ENCODE measurements at places on chromosomes 1 and 21. TPM values are rescaled to one million over a fixed set of nuclear protein-coding genes. Genes with fewer than 3 reads are reported as not detected.

PKN2 gene
- 44.3 TPM for total RNA-seq

OR2L8 gene
- total RNA-seq: not detected

MAN1C1 gene
- 1.2 TPM for total RNA-seq

ANKRD34A gene
- 1.1 TPM for total RNA-seq

PRAMEF5 gene
- total RNA-seq: not detected

TFF2 gene
- total RNA-seq: not detected

MMEL1 gene
- total RNA-seq: 2.7 TPM

GPR25 gene
- not detected for total RNA-seq

BSND gene
- total RNA-seq: not detected

BRINP3 gene
- not detected for total RNA-seq

- no peaks in the 10 kb centered on the region for H3K27me3 ChIP-seq
- no peak overlapping the region for H3K27ac ChIP-seq
- no peaks in the 10 kb centered on the region for H3K36me3 ChIP-seq
- no peak for DNase-seq
Measured at GRCh38 chr1:76048926-76049325, 25.6 kb upstream of the ST6GALNAC3 start.

- H3K4me3 ChIP-seq: no peak overlapping the region
- DNase-seq: no peak
- no peaks in the 10 kb centered on the region for H3K27me3 ChIP-seq
- H3K36me3 ChIP-seq: no peaks in the 10 kb centered on the region
- H3K27ac ChIP-seq: no peak overlapping the region
- no peaks in the 10 kb centered on the region for H3K4me1 ChIP-seq
Measured at GRCh38 chr1:99986656-99987225, 16.9 kb downstream of the SLC35A3 start.

- no peak for DNase-seq
- no peak overlapping the region for H3K27ac ChIP-seq
- H3K36me3 ChIP-seq: no peaks in the 10 kb centered on the region
- H3K27me3 ChIP-seq: no peaks in the 10 kb centered on the region
- no peak overlapping the region for H3K4me3 ChIP-seq
Measured at GRCh38 chr21:36804874-36805611, 106.1 kb downstream of the SIM2 start.

DNA sequence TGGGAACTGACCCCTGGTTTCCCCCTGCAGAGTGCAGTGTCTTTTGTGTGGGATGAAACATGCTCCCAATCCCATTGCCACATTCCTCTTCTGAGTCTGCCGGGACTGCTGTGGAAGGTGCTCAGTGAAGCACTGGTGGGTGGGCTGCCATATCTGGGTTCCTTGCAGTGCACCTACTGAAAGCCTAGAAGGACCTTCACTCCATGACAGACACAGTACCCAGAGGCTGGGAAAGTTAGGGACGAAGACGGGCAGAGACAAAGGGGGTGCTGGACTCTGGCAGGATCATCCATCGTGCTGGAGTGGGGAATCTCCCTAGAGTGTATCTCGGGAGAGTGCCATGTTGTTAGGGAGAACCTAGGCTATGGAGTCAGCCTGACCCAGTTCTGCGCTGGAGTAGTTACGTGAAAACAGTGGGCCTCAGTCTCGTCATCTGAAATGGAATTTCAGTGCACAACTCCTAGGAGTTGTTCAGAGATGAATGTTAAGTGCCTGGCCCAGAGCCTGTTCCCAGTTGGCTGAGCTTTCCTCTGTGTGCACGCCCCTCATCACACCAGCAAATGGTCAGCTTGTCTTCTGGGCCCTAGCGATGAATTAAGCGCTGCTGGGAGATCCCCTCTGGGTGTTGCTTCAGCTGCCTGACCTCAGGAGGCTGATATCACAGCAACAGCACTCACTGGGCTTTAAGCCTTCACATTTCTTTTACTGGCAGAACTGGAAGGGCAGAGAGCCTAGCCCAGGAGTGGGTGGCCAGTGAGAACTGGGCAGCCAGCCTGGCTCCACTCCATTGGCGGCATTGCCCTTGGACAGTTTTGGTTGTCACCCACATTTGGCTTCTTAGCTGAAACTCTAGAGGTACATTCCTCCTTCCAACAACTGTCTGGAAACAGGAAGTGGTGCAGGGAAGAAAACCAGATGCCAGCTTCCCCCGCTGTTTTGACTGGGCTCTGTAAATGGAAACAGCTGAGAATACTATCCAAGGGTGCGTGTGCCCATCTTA, 479.8 kb upstream of the VAMP3 start:
- H3K4me1 ChIP-seq: peaks cover 15% of the 10 kb centered on the region
- no peak for DNase-seq
- no peaks in the 10 kb centered on the region for H3K27me3 ChIP-seq
- H3K27ac ChIP-seq: no peak overlapping the region

DNA sequence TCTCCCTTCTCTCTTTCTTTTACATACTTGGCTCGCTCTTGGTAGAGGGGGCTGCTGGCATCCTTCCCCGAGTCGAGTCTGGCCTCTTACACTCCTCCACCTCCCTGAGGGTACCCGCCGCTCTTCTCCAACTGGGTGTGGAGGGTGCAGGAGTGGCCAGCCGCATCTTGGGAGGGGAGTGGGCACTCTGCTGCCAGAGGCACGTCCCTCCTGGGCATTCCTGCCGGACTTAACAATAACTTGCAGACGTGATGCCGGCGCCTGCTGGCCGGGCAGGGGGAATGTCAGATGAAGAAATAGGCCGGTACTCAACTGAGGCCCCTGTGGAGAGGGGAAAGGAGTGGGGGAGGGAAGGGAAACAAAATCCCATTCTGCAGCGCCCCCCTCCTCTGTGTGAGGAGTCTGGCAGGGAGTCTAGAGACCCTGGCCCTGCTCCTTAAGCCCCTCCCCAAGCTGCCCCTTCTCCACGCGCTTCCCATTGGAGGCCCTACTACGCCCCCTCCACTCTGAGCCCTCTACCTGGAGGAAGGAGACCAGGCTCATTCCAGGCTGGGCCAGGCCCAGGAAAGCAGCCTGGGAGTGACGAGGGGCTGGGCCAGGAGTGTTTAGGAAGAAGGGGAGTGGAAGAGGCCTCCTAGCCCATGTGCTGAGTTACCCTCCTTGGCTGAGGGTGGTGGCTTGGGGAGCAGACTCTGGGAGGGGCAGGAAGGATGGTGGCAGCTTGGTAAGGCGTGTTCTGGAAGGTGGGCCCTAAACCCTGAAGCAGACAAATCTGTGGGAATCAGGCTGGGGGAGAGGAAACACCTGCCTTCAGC, 1.8 kb downstream of the ATP2B4 start:
- H3K4me1 ChIP-seq: peaks cover 33% of the 10 kb centered on the region
- no peak for DNase-seq
- no peaks in the 10 kb centered on the region for H3K27me3 ChIP-seq
- H3K4me3 ChIP-seq: no peak overlapping the region
- no peak overlapping the region for H3K27ac ChIP-seq

DNA sequence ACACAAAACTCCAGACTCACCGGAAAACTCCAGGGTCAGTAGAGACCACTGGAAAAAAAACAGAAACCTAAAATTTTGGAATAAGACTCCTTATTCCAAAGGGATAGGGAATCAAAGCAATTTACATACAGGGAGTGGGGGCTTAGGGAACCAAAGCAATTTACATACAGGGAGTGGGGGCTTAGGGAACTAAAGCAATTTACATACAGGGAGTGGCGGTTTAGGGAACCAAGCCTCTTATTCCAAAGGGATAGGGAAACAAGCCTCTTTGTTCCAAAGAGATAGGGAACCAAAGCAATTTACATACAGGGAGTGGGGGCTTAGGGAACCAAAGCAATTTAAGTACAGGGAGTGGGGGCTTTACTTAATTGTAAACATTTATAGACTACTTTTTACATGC, 28.4 kb upstream of the TTLL7 start:
- no peaks in the 10 kb centered on the region for H3K4me1 ChIP-seq
- no peak for DNase-seq
- H3K36me3 ChIP-seq: no peaks in the 10 kb centered on the region
- no peak overlapping the region for H3K27ac ChIP-seq
- no peaks in the 10 kb centered on the region for H3K27me3 ChIP-seq

DNA sequence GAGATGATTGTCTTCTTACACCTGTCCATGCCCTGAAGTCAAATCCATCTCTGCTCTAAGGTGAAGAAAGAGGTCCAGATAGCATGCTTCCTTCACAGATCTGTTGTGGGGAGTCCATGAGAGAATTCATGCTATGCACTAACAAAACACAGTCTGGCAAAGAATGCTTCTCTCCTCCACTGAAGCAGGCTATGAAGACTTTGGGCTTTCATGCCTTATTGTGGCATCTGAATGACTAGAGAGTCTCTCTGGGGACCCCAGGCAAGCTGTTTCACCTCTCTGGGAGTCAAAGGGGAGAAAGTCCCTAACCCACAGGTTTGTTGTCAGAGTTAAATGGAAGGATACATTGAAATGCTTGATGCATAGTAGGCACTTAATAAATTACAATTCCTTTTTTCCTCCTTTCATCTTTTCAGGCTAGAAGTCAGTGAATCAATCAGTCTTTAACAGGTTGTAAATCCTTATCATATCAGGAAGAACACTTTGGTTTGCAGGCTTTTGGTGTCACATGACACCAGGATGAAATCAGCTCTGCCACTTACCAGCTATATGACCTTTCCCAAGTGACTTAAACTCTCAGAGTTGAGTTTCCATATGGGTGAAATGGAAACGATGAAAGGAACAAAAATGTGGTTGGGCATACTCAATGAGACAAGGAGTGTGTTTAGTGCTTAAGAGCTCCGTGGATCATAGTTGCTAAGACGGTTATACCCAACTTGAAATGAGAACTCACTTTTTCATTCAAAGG, 200.1 kb upstream of the DAB1 start:
- no peaks in the 10 kb centered on the region for H3K4me1 ChIP-seq
- no peaks in the 10 kb centered on the region for H3K27me3 ChIP-seq
- no peak for DNase-seq
- H3K27ac ChIP-seq: no peak overlapping the region

GRCh38 chr1:236850077-236850979, 55.2 kb downstream of the MTR start:
- DNase-seq: no peak
- H3K27me3 ChIP-seq: no peaks in the 10 kb centered on the region
- no peak overlapping the region for H3K4me3 ChIP-seq
- 0 out of 2 replicates have a peak, but pooled peaks cover 3% of the 10 kb centered on the region for H3K4me1 ChIP-seq

- peak overlapping the region; percentile 61 for H3K4me3 ChIP-seq
- no peaks in the 10 kb centered on the region for H3K36me3 ChIP-seq
- DNase-seq: no peak
- peak overlapping the region; percentile 51 for H3K27ac ChIP-seq
Measured at GRCh38 chr1:226108935-226109828, 46.7 kb downstream of the H3-3A start.

DNA sequence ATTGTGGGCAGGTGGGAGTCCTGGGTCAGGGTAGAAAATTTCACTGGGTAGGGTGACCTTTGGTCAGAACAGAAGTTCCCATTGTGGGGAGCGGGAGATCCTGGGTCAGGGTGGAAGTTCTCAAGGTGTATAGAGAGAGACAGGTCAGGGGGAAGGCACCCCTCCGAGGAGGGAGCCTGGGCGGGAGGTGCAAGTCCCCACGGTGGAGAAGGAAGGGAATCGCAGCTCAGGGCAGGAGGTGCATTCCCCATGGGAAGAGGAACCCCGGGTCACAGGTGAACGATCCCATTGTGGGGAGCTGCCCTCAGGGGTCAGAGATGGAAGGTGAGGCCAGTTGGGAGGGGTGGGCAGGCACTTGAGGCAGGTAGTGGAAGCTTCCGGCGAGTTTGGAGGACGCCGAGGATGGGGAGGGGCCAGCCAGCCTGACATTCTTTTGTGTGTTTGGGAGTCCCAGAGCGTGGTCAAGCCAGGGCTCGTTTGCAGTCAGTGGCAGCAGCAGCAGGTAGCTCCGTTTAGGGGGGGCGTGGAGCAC, 637 bp downstream of the LYPLA2 start:
- H3K27me3 ChIP-seq: no peaks in the 10 kb centered on the region
- peaks cover 15% of the 10 kb centered on the region for H3K36me3 ChIP-seq
- peak overlapping the region; percentile 95 for H3K4me3 ChIP-seq
- peaks cover 31% of the 10 kb centered on the region for H3K4me1 ChIP-seq
- DNase-seq: no peak

DNA sequence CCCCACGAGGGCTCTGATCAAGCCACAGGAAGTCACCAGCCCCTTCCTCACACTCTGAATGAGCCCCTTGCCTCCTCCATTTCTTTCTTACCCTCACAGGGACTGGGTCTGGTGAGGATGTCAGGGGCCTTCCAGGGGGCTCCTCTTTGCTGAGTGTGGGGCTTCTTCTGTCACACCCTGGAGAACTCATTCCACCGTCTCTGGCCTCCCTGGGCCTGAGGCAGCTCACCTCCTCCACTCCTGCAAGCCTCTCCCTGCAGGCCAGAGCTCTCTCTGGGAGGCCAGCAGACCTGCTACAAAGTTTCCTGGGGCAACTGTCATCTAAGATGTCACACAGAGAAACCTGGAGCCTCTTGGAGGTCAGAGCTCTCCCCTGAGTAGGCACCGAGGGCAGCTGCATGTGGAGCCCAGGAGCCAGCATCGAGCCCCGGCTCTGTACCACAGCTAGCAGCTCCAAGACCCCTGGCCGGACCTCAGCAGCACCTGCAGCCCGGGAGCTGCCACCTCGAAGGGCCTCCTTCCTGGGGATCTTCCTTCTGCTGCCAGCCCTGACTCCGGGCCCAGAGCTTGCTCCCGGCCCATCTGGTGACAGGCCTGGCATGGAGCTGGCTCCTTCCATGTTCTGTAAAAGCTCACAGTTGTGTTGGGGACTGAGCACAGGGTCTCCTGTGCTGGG, 1.1 kb downstream of the SPOCD1 start:
- H3K27ac ChIP-seq: no peak overlapping the region
- H3K27me3 ChIP-seq: no peaks in the 10 kb centered on the region
- no peaks in the 10 kb centered on the region for H3K36me3 ChIP-seq

DNA sequence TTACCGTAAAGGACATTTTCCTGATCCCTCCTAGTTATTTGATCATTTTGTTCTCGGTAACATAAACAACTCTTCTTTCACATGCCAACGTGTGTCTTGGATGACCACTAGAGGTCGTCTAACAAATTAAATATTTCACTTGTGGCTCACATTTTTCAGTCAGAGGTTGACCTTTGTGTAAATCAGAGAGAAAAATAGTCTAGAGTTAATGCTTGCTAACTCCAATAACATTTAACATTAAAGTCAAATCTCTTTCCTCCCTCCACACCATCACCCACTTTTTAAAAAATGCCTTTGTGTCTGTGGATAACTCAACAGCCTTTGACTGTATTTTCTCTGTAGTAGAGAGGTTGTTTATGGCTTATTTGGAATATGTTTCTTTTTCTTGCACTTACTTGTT, 220.5 kb upstream of the B3GALT2 start:
- DNase-seq: peak; percentile 19
- H3K36me3 ChIP-seq: no peaks in the 10 kb centered on the region
- no peaks in the 10 kb centered on the region for H3K4me1 ChIP-seq
- no peak overlapping the region for H3K4me3 ChIP-seq
- no peaks in the 10 kb centered on the region for H3K27me3 ChIP-seq
- no peak overlapping the region for H3K27ac ChIP-seq
